ENCODE measurements at places on chromosomes 6 and 20. TPM values are rescaled to one million over a fixed set of nuclear protein-coding genes. Genes with fewer than 3 reads are reported as not detected.

Gene C6orf58
- not detected for total RNA-seq

DNA sequence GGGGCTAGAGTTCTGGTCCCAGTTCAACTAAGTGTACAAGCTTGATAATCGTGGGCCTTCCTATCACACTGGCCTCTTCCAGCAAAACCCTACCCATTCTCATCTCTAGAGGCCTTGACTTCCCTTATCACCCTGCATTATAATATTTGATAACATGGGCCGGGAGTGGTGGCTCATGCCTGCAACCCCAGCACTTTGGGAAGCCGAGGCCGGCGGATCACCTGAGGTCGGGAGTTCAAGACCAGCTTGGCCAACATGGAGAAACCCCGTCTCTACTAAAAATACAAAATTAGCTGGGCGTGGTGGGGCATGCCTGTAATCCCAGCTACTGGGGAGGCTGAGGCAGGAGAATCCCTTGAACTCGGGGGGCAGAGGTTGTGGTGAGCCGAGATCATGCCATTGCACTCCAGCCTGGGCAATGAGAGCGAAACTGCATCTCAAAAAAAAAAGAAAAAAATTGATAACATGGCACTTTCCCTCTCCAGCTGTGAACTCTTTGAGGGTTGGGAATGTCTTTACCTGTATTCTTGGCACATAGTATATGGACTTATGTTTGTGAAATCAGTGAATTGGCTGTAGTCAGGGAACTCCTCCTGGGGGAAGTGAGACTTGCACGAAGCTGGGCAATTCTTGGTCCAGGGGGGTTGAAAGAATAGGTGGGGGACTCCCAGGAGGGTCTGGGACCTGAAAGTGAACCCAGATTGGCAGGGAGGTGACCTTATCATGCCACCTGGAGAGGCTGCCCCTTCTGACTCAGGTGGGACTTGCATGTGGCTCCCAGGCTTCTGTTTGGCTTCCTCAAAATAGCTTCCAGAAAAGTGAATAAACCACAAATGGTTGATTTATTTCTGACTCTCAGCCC lies 915 bp upstream of the C6orf47 start:
- H3K4me1 ChIP-seq = peaks cover 43% of the 10 kb centered on the region
- no peaks in the 10 kb centered on the region for H3K36me3 ChIP-seq
- no peak overlapping the region for H3K4me3 ChIP-seq
- no peak for DNase-seq
- H3K27me3 ChIP-seq = no peaks in the 10 kb centered on the region

DNA sequence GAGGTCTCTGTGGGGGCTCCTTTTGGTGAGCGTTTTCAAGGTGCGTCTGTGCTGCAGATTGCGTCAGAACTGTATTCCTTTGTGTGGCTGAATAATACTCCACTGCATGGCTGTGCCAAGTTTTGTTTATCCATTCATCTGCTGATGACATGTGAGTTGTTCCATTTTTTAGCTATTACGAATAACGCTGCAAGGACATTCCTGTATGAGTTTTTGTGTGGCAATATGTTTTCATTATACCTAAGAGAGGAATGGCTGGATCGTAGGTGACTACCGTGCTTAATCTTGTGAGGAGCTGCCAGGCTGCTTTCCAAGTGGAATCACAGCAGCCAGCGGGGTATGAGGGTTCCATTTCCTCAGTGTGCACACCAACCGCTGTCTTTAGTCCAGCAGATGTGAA lies 1.1 kb upstream of the DACT2 start:
- peaks cover 8% of the 10 kb centered on the region for H3K4me1 ChIP-seq
- no peak overlapping the region for H3K4me3 ChIP-seq
- no peak overlapping the region for H3K27ac ChIP-seq

GRCh38 chr6:2263896-2264295 lies 18.5 kb upstream of the GMDS start:
- H3K4me3 ChIP-seq = no peak overlapping the region
- peaks cover 2% of the 10 kb centered on the region for H3K36me3 ChIP-seq
- no peak overlapping the region for H3K27ac ChIP-seq
- H3K27me3 ChIP-seq = no peaks in the 10 kb centered on the region
- no peak for DNase-seq

DNA sequence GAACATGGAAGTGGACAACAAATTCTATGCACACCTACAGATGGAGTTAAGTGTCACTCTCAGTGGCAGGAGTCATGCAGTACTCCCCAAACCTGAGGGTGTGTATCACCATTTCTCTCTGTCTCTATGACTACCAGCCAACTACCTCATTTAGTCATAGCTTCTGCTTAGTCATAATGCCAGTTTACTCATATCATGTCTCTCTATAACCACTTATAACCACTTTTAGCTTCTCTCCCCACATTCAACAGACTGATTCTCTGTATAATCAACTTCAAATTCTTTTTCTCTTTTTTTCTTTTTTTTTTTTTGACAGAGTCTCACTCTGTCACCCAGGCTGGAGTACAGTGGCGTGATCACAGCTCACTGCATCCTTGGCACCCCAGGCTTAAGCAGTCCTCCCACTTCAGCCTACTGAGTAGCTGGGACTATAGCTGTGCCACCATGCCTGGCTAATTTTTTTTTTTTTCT lies 13.8 kb upstream of the GTF3C6 start:
- no peaks in the 10 kb centered on the region for H3K27me3 ChIP-seq
- H3K4me3 ChIP-seq = no peak overlapping the region
- H3K4me1 ChIP-seq = peaks cover 4% of the 10 kb centered on the region
- no peak for DNase-seq
- H3K36me3 ChIP-seq = no peaks in the 10 kb centered on the region
